ENCODE measurements at places on chromosomes 7 and 10. TPM values are rescaled to one million over a fixed set of nuclear protein-coding genes. Genes with fewer than 3 reads are reported as not detected.

DNA sequence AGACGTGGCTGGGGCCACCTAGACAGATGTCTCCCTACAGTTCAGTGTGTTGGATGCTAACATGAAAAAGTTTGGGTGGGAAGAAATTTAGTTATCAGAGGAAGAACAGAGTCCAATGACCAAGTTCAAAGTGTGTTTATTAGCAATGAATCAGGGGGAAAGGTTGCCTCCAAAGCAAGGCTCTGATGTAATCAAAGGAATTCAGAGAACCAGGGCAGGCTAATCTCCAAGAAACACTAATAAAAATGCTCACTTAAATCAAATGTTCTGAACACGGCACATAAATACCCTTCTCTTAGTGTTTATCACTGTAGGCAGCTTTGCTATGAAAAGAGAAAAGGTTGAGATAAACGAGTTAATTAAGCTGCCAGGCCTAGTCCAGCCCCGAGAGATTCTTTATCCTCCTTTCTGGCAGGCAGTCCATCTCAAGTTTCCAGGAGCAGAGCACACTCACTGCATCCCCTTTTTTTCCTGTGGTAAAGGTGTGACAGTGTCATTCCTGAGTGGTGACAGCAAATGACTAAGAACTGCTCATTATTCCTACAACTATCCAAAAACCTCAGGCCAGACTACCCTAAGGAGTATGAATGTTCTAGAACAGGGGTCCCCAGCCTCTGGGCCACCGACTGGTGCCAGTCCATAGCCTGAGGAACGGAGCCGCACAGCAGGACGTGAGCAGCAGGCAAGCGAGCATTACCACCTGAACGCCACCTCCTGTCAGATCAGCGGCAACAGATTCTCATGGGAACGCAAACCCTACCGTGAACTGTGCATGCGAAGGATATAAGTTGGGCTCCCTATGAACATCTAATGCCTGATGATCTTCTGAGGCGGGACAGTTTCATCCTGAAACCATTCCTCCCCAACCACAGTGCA lies 66.9 kb upstream of the FHIP2A start:
- no peak for DNase-seq

DNA sequence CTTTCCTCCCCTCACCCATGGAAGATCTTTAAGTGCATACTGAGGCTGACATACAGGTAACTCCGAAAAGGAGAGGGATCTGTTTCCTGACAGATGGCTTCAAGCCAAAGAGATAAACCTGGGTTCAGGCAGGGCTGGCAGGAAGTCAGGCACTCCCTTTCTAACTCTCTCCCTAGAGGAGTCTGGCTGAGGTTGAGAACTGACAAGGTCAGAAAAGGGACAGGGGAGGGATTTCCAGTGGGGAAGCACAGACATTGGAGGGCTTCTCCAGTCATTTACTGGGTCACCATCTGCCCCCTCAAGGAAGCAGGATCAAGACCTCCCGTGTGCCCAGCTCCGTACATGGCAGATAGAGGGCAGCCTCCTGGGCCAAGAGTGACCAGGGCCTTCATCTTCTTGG lies 31.6 kb downstream of the TLX1 start:
- DNase-seq = no peak

IFIT2 gene
- total RNA-seq = 7.3 TPM

GRCh38 chr7:110669410-110669809 lies 421.5 kb upstream of the LRRN3 start:
- no peak for DNase-seq

DNA sequence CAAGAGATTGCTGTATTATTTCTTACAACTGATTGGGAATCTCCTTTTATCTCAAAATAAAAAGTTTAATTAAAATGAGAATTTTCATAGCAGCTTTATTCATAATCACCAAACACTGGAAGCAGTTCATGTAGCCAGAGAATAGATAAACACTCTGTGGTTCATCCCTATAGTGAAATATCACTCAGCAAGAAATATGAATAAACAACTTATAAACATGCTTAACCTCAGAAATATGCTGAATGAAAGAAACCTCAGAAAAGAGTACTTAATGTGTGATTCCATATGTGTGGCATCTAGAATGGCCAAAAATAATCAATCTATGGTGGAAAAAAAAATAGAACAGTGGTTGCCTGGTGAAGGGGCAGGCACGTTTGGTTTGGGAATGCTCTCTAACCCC lies 33.3 kb downstream of the MYO1G start:
- DNase-seq = no peak

CDHR3 gene
- total RNA-seq = 0.92 TPM

GRCh38 chr10:61939902-61940301 lies 38.4 kb downstream of the ARID5B start:
- DNase-seq = no peak

DNA sequence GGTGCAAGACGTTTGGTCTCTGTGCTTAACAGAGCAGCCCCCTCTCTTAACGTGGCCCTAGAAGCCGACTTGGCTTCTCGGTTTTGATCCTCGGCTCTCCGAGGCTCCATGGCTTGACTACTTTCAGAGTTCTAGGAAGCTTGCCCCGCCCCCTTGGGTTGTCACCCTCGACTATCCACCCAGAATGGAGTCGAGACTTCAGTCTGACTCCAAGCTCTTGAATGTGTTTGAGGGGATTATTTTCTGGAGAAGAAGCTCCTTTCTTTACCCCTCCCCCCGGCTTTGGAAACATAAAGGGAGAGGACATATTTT lies 448 bp downstream of the SEC24C start:
- DNase-seq = peak; percentile 64

DNA sequence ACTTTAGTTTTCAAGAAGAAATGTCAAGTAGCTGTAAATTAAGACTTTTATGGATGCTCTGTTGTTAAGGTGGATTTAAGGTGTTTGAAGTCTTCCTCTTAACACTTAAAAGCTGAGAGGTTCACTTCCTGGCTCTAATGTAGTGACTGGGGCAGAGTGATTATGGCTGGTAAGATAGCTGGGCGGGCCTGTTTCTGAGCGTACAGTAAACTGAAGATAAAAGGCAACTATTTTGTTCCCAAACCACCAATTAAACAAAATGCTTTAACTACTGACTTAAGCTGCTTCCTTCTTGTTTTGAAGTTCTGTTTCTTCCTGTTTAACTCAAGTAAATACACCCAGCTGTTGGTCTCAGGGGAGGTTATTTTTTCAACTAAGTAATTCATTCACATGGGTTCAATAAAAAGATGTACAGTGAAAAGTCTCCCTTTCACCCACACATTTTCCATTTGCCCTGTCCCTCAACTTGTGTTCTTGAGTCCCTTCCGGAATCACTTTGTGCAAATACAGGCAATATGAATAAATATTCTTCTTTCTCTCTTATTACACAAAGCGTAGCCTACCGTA lies 19.3 kb downstream of the VWA2 start:
- DNase-seq = no peak

DNA sequence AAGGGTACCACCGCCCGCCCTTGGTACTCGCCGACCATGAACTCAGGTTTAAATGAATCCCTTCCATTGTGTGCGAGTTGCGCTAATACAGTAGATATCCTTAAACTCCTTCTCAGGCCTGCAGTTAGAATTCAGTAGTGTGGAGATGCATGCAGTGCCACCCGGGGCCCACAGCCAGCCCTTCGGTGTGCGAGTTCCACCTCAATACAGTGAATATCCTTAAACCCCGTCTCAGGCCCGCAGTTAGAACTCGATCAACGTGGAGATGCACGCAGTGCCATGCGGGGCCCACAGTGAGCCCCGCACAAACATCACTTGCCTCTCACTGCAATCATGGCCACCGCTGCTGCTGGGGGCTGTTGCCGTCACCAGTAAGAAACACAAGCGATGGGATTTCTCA lies 261.9 kb downstream of the MAD1L1 start:
- DNase-seq = no peak

DNA2 gene
- total RNA-seq = 52.6 TPM

DNA sequence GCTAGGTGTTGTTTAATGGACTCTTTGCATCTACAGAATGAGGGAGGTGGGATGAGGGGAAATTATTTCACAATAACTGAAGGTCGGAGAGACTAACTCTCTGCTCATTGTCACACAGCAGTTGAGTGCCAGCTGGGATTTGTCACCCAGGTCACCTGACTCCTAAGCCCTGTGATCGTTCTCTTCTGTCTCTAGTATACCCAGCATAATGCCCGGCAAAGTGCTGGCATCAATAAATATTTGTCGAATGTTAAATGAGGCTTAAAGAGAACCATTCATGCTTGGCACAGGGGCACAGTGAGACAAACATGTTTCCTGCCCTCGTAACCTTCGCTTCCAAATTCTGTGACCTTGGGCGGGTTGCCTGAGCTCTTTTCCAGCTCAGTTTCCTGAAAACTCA lies 70.8 kb downstream of the TCF7L2 start:
- DNase-seq = no peak

- DNase-seq = no peak
Observed at GRCh38 chr7:133233142-133233541, 19.7 kb upstream of the EXOC4 start.

DNA sequence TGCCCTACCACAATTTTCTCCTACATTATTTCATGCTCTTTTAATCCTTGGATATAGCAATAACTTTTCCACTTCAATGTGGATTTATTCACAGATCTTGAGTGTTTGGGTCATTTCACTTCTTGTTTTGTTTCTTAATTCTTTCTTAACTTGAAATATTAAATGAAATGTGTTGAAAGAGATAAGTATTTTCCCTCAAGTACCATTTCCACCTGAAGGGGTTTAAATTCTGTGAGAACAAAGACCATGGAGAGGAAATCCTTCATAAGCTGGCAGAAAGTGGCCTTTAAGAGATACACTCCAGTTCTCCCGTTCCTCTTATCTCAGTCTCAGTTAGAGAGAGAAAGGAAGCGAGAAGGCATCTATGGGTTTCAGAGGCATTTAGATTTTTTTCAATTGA lies 14.1 kb upstream of the DLD start:
- DNase-seq = no peak

- DNase-seq = no peak
Observed at GRCh38 chr7:85699482-85699881, 512.6 kb upstream of the SEMA3D start.

- DNase-seq = no peak
Observed at GRCh38 chr10:61463035-61463909, 10.1 kb upstream of the TMEM26 start.

GRCh38 chr7:28176174-28176573 lies 4.4 kb downstream of the JAZF1 start:
- DNase-seq = no peak

DNA sequence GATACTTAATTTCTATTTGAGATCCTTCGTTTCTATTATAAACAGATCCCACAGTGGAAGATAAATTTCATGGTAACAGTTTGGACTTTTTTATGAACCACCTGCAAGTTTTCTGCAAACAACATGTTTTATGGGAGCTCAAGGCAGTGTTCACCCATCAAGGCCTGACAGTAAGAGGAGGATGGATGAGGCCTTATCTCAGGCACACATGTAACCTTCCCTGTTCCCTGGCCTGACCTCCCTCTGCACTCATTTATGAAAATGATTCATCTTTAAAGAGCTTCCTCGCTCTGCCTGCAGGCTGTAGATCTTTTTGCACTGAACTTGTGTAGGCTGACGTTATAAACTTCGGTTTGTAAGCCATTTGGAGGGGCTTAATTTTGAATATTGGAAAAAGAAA lies 500.1 kb downstream of the GATA3 start:
- DNase-seq = no peak

- no peak for DNase-seq
Observed at GRCh38 chr10:17504547-17505245, 50.3 kb upstream of the ST8SIA6 start.

AFAP1L2 gene
- 4.8 TPM for total RNA-seq

- no peak for DNase-seq
Observed at GRCh38 chr7:3955751-3956696, 655.0 kb downstream of the SDK1 start.

GRCh38 chr7:68492359-68492690 lies 1106.0 kb upstream of the AUTS2 start:
- DNase-seq = no peak

Data from activated CD8-positive, alpha-beta T cell treated with anti-CD3 and anti-CD28 coated beads, Interleukin-2, amount 10 ng/mL, durations not matched to agents 7 days and 5 days (primary cell).